ENCODE measurements at places on chromosomes 7 and 10.

- DNase-seq = no peak
These were observed 24.0 kb downstream of the VOPP1 start for GRCh38 chr7:55548295-55548731.

GRCh38 chr10:101228153-101228965 is 904 bp downstream of the LBX1 start:
- no peak for DNase-seq

DNA sequence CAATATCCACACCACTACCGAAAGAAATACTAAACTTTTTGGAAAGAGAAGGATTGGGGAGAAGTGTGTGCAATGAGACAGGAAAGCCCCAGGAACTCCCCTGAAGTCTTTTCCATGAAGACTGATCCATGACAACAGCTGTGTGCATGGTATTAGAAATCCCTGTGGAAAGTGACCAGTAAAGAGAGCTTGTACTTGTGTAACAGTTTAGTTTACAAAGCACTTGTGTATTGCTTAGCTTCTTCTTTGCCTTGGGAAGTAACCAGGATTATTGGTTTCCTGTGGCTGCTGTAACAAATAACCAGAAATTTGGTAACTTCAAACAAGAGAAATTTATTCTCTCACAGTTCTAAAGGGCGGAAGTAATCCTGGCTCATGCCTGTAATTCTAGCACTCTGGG is 18.8 kb downstream of the TFAM start:
- DNase-seq = no peak

GRCh38 chr7:27593226-27593625 is 69.5 kb downstream of the HIBADH start:
- DNase-seq = no peak

- no peak for DNase-seq
These were observed 28.1 kb upstream of the KIF5B start for GRCh38 chr10:32084185-32084851.

DNA sequence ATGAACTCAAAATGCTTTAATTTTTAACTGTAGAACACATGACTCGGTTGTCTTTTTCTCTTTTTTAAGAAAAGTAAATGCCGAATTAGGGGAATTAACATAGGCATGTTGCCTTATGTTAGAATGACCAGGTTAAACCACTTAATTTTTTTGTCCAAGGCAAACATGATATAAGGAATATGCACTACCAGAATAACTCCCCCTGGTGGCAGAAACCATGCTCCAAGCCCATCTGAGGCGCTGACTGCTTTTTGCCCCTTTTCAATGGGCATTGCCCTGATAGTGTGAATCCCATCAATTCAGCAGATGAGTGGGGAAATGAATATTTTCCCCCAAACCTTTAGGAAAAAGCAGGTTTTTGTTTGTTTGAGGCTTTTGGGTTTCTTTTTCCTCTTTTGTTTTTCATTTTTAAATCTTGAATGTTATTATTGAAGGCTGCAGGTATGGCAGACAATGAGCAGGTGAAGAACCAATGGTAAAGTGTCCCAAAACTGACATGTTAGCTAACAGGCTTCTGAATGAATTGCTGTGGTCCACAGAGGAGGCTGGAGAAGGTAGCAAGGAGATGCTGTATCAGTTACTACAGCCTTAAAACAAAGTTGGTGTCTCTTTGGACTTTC is 284.3 kb downstream of the SORCS3 start:
- no peak for DNase-seq

DNA sequence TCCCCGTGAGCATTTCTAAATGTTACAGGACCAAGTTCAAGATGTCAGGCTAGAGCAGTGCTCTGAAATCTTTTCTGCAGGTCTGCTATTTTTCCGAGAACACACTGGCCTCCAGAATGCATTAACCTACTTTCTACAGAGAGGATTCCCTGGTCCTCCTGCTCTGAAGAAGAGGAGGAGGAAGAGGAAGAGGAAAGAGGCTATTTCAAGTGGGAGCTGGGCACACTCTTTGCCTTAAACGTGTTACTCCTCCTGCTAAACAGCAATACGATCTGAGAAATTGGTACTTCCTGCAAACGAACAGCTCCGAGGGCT is 157.4 kb downstream of the FRMD4A start:
- DNase-seq = no peak

DNA sequence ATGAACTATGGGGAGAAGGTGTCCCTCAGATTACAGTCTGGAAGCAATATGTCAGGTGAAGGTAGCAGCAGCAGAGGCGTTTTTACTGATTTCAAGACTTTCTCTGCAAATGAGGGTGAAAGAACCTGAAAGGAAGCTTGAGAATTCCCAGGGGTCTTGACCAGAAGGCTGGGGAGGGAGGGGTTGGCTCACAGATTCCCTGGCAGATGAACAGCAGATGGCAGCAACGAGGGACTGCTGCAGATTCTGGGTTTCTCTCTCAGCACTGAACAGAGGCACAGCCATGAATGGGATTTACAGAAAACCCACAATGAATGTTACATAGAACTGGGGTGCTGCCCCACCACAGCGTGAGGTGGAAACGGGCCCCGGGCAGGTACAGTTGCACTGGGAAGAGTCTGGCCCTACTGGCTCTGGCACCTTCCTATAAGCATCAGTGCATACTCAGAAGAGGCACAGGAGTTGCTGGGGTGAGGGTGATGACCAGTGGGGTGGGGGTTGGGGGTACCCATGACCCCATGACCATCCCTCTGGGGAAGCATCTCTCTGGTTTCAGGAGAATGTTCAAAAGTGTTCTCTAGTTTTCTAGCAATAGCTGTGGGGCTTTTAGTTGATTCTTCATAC is 317.8 kb downstream of the SH2D4B start:
- DNase-seq = no peak

DNA sequence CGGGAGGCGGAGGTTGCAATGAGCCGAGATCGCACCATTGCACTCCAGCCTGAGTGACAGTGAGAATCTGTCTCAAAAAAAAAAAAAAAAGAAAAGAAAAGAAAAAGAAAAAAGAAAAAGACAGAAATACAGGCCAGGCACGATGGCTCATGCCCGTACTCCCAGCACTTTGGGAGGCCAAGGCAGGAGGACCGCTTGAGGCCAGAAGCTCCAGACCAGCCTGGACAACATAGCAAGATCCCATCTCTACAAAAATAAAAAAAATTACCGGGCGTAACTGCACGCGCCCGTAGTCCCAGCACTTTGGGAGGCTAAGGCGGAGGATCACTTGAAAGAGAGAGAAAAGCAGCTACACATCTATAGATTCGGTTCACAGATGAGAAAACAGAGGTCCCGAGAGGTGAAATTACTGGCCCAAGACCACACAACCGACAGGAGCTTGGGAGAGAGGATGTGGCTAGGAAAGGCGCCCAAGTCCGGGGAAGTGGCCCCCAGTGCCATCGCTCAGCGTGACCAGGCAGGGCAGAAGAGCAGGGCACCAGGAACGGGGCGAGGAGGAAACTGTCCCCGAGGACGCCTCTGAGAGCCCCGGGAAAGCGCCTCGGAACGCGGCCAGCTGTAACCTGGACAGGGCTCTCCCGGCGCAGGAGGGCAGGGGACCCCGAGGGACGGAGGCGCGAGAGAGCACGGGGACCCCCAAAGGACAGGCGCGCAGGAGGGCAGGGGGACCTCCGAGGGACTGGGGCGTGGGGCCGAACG is 612 bp downstream of the SNX8 start:
- no peak for DNase-seq

GRCh38 chr10:121332829-121333765 is 265.1 kb downstream of the FGFR2 start:
- DNase-seq = no peak

DNA sequence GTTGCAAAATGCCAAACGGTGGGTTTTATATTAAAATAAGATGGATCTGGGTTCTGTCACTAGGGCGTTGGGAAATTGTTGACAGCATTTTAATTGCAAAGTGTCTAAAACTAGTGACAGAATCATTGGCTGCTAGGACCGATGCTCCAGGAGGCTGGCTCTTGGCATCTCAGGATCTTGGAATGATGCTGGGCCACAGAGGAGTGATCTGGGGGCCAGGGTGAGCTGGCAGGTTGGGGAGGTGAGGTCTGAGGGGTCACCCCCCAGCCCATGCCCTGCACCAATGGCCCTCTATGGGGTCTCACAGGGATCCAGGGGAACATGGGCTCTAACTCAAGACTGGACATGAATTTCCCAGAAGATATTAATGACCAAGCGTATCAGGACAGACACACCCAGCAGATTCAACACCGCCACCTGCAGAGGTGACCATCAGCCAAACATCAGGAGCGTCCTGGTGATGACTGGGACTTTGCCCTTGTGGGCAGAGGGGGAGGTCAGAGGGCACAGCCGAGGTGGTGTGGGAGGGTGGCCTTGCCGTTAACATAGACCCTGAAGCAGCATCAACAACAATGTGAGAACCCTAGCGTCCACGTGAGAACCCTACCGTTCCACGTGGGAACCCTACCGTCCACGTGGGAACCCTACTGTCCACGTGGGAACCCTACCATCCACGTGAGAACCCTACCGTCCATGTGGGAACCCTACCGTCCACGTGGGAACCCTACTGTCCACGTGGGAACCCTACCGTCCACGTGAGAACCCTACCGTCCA is 89.0 kb upstream of the PPP2R2D start:
- no peak for DNase-seq

- DNase-seq = no peak
These were observed 32.9 kb downstream of the GPR22 start for GRCh38 chr7:107502797-107503196.

- no peak for DNase-seq
These were observed 489.5 kb downstream of the GATA3 start for GRCh38 chr10:8544057-8544380.

- DNase-seq = no peak
These were observed 98.1 kb downstream of the MICALL2 start for GRCh38 chr7:1361016-1361755.

- no peak for DNase-seq
These were observed 51.8 kb upstream of the AGR3 start for GRCh38 chr7:16933296-16934279.

DNA sequence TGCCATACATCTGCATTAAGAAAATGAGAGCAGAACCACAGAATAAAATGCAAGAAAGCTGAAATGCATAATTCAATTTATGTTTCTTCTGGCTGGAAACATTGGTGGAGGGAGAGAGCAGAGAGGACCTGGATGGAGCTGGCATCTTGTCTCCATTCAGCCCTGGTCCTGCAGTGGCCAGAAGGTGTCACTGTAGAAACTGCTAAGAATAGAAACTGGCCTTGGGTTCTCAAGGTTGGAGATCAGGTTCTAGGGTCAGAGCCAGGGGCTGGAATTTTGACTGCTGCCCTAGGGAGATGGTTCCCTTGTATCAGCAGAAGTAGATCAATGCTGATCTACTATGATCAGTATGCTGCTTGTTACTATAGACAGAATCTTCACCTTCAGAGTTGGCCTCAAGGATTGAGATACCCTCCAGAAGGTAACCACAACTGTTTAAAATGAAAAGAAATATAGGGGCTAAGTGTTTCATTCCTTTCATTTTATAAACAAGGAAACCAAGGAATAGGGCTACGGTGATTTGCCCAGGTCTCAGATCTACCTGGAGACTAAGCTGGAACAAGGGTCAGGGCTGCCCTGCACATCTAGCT is 13.1 kb downstream of the TAS2R41 start:
- DNase-seq = no peak

DNA sequence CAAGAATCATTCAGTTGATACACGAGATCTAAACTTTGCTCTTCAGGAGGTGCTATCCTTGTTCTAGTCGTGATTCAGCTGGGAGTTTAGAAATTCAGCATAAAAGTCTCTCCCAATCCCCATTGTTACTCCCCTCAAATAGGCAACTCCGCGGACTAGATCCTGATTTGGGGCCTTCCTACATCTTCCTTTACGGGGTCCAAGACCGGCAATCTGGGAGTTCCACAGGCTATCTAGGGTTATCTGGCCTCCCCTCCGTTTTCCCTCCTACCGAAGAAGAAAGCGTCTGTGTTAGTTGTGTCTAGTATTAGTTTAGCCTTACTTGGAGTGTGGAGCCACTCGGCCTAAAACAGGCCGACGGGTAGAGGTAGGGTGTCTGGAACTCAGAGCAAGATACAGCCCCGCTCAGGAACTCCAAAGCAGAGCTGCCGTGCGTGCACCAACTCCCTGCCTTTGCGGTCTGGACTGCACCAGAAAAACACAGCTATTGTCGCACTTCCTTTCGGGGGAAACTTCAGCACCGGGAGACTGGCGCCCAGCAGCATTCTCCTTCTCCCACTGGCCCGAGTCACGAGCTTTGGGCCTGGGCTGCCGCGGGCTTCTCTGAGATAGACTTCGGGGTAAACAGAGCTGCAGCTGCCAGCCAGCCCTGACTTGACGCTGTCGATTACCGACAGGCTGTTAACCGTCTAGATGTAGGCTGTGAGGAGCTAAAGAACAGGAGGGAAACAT is 1.5 kb upstream of the DLX5 start:
- no peak for DNase-seq

- no peak for DNase-seq
These were observed 6.7 kb upstream of the LRRC18 start for GRCh38 chr10:48946332-48946731.

DNA sequence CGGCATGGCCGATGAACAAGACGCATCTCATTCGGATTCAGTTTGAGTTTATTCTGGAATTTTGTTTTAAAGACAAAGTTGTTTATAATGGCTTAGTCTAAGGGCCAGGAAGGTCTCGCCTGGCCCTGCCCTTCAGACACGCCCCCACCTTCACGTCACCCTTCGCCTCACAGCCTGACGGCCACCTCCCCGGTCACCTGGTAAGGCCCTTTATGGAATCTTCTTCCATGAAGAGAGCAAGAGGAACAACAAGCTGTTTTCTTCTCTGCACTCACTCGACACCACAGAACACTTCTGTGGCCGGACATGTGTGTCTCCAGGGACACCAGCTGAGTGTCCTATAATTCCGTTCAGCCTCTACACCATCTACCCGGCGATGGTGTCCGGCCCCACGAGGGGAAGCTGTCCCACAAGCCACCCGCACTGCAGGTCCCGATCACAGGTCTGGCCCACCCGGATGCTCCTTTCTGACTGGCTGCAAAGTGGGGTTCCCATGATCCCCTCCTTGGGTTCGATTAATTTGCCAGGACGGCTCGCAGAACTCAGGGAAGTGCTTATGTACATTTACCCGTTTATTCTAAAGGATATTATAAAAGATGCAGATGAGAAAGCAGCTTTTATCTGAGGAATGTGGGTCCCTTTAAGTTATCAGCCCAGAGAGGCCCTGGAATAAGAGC is 17.4 kb upstream of the KNDC1 start:
- DNase-seq = no peak

DNA sequence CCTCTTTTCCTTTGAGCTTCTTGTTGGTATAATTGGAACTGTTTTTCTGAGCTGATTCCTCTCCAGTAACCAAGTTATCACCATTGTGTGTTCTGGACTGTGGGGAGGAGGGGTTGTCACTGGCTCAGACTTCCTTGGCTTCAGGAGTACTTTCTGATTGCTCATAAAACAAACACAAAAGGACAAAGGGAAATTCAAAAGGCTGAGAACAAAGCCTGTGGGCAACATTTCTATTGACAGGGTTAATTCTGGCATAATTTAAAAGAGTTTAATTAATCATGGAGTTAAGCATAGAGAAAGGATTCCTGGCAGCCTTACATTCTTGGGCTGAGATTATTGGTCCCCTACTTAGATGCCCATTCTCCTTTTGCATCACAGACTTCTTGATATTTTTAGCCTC is 222.9 kb upstream of the KMT2E start:
- no peak for DNase-seq

- no peak for DNase-seq
These were observed 95.9 kb upstream of the UNC5B start for GRCh38 chr10:71116426-71116825.

All from activated T-helper 9 cell treated with anti-CD3 and anti-CD28 coated beads, Interleukin-2, amount 50 U/mL, for 16 hours (primary cell).